Tibial artery (tissue), 4 donors: ENCODE measurements at places on chromosomes 5 and 9.

- DNase-seq = no peak
These were observed 10.1 kb upstream of the C1QTNF3 start for GRCh38 chr5:34053133-34053532.

GRCh38 chr5:169126481-169127021, 174.4 kb downstream of the SLIT3 start:
- DNase-seq = no peak

GRCh38 chr5:150809363-150809762, 30.8 kb downstream of the SMIM3 start:
- no peak for DNase-seq

- no peak for DNase-seq
These were observed 163.7 kb downstream of the PDE4D start for GRCh38 chr5:59729820-59730219.

DNA sequence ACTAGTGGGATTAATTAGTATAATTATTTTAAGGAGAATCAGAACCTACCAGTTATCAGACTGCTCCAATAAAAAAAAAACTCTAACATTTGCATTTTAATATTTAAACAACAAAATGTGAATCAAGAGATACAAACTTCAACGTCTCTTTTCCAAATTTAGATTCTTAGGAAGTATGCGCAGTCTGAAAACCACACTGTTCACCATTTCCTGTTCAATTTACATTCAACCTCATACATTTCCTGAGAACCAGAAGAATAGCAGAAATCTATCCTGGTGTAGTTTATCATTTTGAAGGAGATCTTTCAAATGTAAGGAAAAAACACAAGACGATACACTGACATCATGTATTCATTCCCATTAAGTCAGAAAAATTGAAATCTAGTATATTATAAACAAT, 869.2 kb downstream of the EFNA5 start:
- no peak for DNase-seq

GRCh38 chr5:83750749-83751148, 30.1 kb upstream of the HAPLN1 start:
- DNase-seq = no peak
